ENCODE measurements at places on chromosomes 5 and 9.

- no peak for DNase-seq
These were observed 174.1 kb downstream of the KDM4C start for GRCh38 chr9:6931913-6932312.

GRCh38 chr9:115328228-115328627 lies 210.3 kb upstream of the TNC start:
- no peak for DNase-seq

- no peak for DNase-seq
These were observed 109.0 kb downstream of the ATP10B start for GRCh38 chr5:160743027-160743426.

DNA sequence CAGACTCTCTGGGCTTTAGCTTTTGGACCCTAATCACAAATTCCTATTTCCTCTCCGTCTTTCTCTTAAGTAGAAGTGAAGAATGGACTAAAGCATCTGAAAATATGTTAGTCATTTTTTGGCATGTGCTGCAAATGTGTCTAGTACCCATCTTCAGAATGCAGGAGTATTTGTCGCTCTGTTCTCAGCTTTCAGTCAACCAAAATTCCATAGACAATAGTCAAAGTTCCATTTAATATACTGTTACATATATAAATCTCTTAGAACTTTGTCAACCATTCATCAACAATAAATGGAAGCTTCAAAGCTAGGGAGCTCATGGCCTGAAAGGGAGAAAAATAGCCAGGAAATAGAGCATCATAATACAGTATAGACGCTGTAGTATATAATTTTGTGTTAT lies 509.4 kb downstream of the BNC2 start:
- DNase-seq = no peak

Data from T follicular helper cell (primary cell).